ENCODE measurements at places on chromosomes 6 and 20.
A peak's percentile ranks its signal among the peaks of the same experiment; 100 is the strongest.

DNA sequence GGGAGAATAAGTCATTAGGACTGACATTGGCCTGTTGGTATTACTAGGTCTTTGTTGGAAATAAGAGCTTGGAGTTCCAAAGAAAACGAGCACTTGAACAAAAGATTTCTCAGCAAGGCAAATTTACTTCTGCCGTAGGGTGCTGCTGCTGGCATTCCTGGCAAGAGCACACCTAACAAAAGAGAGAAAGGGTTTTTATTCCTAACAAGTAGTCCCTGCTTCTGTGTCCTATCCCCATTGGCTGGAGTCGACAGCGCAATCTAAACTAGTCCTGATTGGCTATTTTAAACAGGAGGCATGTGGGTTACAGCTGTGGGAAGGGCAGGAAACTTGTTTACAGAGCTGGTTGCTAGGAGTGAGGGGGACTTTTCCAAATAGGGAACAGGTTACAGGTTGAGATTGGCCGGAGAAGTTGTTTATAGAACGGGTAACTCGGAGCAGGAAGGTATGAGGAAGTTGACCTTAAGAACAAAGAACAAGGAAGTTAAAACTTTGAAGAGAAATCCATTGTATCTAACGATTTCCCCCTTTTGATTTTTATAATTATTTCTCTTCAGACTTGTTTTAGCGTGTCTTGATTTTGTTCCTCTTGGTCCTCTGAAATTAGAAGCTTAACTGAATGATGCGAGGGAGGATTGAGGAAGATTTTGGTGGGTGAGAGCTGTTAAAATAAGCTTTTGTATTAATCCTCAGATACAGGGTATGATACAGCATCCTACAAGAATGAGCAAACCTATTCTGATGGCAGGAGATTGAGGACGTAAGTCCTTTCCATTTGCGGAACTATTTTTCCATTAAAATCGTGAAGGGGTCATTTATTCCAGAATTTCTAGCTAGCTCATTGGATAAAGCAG, 3.4 kb upstream of the ZNFX1 start:
- DNase-seq: no peak

DNA sequence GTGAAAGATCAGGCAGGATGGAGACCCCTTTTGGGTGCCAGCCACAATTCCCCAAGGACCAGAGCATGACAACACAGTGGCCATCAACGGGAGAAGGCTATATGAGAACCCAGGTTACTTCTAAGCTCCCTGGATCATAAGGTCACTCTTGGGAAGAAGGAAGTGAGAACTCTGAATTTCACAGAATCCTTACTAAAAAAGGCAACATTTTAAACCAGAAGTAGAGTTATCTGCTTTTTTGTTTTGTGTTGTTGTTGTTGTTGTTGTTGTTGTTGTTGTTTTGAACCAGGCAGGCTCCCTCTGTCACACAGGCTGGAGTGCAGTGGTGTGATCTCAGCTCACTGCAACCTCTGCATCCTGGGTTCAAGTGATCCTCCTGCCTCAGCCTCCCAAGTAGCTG, 107.4 kb upstream of the TNFAIP3 start:
- no peak for DNase-seq

GRCh38 chr20:53914091-53914780, 156.2 kb downstream of the BCAS1 start:
- DNase-seq: no peak

GRCh38 chr6:29527126-29527525, 32.4 kb downstream of the UBD start:
- DNase-seq: no peak

GRCh38 chr6:41643899-41644269, 5.6 kb downstream of the MDFI start:
- DNase-seq: no peak

DNA sequence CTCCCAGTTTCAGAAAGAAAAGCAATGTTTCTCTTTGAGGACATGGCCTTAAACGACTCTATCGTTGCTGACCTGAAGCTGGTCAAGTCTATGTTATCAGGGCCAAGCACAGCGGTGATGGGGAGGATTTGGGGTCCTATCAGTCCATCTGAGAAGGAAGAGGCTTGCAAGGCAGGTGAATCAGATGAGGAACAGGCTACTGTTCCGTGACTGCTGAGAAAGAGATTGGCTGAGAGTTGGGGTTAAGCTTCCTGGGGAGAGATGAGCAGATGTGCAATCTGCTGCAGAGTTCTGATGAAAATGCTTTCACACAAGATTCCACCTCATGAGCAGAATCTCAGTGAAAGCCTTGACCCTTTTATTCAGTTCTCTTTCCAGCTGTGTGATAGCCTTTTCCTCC, 168.3 kb upstream of the STMND1 start:
- DNase-seq: no peak

- DNase-seq: peak; percentile 30
Measured at GRCh38 chr6:32852844-32853540, 512 bp downstream of the TAP1 start.

DNA sequence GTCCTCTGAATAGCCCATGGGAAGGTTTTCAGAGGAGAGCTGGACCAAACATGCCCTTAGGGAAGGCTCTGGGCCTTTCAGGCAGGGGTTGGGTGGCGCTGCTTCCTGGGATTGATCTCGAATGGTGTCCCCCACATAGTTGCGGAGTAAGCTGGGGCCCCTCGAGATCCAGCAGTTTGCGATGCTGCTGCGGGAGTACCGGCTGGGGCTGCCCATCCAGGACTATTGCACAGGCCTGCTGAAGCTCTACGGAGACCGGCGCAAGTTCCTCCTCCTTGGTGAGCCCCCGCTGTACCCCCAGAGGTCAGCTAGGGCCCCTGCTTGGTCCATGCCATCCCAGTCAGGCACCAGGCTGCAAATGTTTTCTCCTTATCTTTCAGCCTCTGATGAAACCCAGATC, 19.3 kb downstream of the CCM2L start:
- no peak for DNase-seq

- DNase-seq: no peak
Measured at GRCh38 chr6:157661652-157662051, 161.4 kb upstream of the SNX9 start.

DNA sequence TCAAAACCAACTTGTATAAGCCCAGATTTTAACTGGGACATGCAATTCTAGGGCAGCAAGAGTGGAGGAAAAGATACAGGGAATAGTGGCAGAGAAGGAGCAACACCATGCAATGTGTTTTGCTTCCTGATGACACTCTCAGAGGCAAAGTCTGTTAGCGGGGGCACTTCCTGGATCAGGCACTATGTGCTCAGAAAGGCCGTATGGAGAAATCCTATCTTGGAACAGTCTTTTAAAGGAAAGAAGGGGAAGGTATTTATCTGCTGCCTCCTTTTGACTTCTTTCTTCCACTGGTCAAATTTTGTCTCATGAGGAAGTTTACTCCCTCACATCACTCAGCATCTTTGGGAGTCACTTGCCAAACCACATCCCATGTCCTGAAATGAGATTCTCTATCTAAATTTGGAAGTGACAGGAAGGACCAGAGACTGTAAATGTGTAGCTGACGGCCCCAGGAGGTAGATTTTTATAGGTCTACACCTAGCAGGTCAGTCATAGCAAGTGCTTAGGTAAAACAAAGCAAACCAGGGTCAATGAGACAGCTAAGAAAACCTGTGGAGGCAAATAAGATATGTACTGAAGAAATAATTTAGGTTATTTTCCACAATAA, 91.7 kb upstream of the ELOVL5 start:
- DNase-seq: no peak

- DNase-seq: no peak
Measured at GRCh38 chr6:163354761-163355425, 59.6 kb upstream of the QKI start.

GRCh38 chr6:53984163-53984562, 127.1 kb upstream of the MLIP start:
- no peak for DNase-seq

GRCh38 chr6:89044328-89045010, 36.1 kb upstream of the PNRC1 start:
- DNase-seq: no peak

DNA sequence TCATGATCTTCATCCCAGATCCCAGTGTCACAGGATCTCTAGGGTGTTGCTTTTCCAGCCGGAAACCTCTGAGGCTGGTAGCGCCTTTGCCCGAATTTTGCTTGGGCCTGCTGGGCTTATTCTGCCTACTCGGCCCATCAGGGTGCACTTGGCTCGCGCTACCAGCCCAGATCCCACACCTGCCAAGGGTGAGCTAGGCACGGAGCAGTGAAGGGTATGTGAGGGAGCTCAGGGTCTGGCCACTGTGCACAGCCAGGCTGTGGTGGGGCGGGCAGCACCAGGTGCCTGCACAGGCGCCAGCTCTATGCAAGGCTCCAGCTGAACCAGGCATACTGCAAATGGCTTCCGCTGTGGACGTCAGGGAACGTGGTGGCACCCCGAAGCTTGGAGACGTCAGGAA, 693.4 kb upstream of the FLRT3 start:
- no peak for DNase-seq

- no peak for DNase-seq
Measured at GRCh38 chr6:167697316-167697715, 129.4 kb upstream of the AFDN start.

All from activated CD8-positive, alpha-beta memory T cell treated with anti-CD3 and anti-CD28 coated beads for 4 hours (primary cell).